PC-9 (cell line): ENCODE measurements at places on chromosomes 2 and 18. TPM values are rescaled to one million over a fixed set of nuclear protein-coding genes. Genes with fewer than 3 reads are reported as not detected.

Gene KCNF1
- total RNA-seq, result 1.0 TPM in 2 replicates

Gene GATA6
- 9.1 and 12.3 TPM in 2 replicates for total RNA-seq

Gene INHBB
- total RNA-seq, result 50.0 and 57.5 TPM in 2 replicates

Gene TWIST2
- total RNA-seq, result 4.1 and 5.0 TPM in 2 replicates

Gene MPV17
- 42.2 and 47.5 TPM in 2 replicates for total RNA-seq

Gene REG3G
- total RNA-seq, result not detected in 2 replicates

Gene DSC1
- 0.09 and 0.10 TPM in 2 replicates for total RNA-seq

Gene OTX1
- 6.8 and 7.0 TPM in 2 replicates for total RNA-seq

Gene SRD5A2
- not detected in 2 replicates for total RNA-seq

Gene DNER
- 0.28 and 0.58 TPM in 2 replicates for total RNA-seq

Gene UGT1A7
- total RNA-seq, result 20.3 and 26.7 TPM in 2 replicates

Gene FEV
- total RNA-seq, result not detected in 2 replicates

Gene GALR1
- not detected in 2 replicates for total RNA-seq

Gene HDLBP
- total RNA-seq, result 715 and 908 TPM in 2 replicates

Gene NAT8
- total RNA-seq, result not detected in 2 replicates

Gene GYPC
- not detected in 2 replicates for total RNA-seq

Gene CDH2
- total RNA-seq, result 6.4 and 8.5 TPM in 2 replicates

Gene PARD6G
- 0.15 and 0.23 TPM in 2 replicates for total RNA-seq

Gene TDRD15
- 1.9 and 2.9 TPM in 2 replicates for total RNA-seq

Gene DPP10
- not detected in 2 replicates for total RNA-seq

Gene CKAP2L
- total RNA-seq, result 17.7 and 28.7 TPM in 2 replicates

Gene SULT1C2
- total RNA-seq, result 2.1 and 3.0 TPM in 2 replicates

Gene DCDC2C
- total RNA-seq, result not detected in 2 replicates

Gene FOXI3
- not detected in 2 replicates for total RNA-seq

Gene UGT1A4
- total RNA-seq, result 73.6 and 93.0 TPM in 2 replicates

Gene METAP1D
- total RNA-seq, result 21.5 and 32.4 TPM in 2 replicates

Gene L3MBTL4
- total RNA-seq, result not detected in 2 replicates

Gene CRYGD
- not detected in 2 replicates for total RNA-seq

Gene SPATA3
- total RNA-seq, result not detected in 2 replicates

Gene LHCGR
- not detected in 2 replicates for total RNA-seq
